ENCODE measurements at places on chromosomes 16 and 17.

DNA sequence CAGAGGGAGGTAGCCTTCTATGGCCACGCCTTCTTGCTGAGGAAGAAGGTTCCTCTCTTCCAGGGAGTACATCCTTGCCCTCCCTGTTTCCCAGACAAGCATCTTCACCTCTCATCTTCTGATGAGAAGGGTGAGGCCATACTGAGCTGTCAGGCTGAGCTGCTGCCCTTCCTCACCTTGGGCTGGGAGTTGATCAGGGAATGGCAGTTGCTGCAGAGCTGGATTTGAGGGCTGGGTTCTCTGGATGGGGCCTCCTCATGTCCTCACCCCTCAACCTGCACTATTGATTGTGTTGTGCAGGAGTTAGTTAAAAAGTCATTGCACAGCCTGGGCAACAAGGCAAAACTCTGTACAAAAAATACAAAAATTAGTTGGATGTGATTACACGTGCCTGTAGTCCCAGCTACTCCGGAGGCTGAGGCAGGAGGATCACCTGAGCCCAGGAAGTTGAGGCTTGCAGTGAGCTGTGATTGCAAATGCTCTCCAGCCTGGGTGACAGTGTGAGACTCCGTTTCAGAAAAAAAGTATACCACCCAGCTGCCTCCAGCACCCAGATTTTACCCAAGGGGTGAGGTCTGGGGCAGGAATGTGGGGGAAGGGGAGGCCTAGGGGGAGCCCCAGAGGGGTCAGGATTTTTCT, 2.0 kb downstream of the ERBB2 start:
- no peak for DNase-seq

DNA sequence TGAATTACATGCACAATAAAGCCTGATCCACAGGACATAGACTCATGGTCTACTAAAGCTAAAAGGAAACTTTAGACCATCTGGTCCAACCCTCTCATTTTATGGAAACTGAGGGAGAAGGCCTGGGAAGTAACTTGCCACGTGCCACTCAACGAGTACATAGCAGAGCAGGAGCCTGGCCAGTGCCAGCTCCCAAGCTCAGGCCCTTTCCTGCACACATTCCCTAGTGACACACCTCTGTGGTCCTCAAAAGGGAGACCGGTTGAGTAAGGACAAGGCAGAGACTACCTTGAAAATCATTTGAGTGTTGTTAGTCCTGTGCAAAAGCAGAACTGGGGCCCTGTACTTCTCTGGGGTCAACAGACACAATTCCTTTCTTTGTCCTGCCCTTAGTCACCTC, 2.8 kb downstream of the CCL4L2 start:
- DNase-seq: no peak

DNA sequence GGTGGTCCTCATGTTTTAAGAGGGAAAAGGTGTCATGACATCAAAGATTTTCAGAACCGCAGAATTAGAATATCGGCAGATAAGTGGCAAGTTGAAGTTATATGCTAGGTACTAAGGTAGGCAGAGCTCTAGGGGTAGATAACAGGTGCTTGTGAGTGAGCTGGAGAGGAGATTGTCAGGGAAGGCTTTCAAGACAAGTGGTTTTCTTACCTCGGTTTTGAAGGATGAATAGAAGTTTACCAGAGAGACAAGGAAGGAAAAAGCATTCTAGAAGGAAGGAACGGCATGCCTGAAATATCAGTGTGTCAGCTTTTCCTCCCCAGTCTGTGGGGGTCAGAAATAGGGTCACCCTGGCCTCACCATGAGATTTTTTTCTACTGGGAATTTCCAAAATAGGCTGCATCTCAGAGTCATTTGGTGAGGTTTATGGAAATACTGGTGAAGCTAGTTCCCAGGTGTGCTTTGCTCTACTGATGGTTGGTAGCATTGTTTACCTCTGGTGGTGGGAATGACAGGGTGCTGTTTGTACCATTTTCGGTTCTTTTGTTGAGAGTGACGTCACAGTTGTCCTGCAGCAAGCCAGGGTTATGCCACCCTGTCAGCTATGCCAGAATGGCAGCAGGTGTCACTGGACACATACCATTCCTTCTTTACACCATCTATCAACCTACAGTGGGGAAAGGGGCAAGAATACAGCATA, 112.5 kb downstream of the MSI2 start:
- no peak for DNase-seq

DNA sequence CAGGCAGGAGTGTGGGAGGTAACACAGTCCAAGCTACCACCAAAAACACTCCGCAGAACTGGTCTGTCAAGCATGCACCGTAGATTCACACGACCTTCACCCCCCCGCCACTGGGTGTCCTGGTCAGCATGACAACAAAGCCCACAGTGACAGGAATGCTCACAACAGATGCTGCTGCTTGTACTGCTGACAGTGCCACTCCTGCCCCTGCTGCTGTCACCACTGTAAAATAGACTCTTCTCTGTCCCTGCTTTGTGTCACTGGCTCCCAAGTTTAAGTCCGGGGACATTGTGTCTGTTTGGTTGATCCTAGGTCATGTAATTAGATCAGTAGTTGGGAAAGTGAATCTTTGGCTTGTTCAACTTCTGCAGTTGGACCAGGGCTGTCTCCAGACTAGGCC, 7.0 kb upstream of the ODF4 start:
- DNase-seq: no peak

- peak; percentile 32 for DNase-seq
Observed at GRCh38 chr16:9258423-9259051, 167.1 kb downstream of the HAPSTR1 start.

DNA sequence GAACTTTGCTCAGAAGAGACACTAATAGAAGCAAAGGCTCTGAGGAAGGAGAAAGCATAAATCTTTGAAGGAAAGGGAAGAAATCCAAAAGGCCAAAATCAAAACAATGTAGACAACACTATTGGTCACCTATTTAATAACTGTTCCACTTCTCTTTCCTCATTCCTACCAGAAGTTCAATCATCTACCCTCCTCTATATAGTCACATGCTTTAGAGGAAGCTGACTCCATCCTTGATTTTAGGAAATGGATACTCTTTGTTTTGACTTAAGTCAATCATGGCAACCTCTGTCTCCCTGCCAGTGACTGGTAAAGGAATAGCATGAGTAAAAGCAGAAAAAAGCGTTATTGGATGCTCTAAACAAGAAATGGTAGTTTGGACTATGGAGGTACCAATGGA, 7.3 kb downstream of the BRIP1 start:
- no peak for DNase-seq
